ENCODE measurements at places on chromosomes 16 and 17.

GRCh38 chr17:49949634-49950033, 19.4 kb upstream of the DLX4 start:
- no peak for DNase-seq

- no peak for DNase-seq
These were observed 61.6 kb downstream of the SOX9 start for GRCh38 chr17:72182371-72182873.

DNA sequence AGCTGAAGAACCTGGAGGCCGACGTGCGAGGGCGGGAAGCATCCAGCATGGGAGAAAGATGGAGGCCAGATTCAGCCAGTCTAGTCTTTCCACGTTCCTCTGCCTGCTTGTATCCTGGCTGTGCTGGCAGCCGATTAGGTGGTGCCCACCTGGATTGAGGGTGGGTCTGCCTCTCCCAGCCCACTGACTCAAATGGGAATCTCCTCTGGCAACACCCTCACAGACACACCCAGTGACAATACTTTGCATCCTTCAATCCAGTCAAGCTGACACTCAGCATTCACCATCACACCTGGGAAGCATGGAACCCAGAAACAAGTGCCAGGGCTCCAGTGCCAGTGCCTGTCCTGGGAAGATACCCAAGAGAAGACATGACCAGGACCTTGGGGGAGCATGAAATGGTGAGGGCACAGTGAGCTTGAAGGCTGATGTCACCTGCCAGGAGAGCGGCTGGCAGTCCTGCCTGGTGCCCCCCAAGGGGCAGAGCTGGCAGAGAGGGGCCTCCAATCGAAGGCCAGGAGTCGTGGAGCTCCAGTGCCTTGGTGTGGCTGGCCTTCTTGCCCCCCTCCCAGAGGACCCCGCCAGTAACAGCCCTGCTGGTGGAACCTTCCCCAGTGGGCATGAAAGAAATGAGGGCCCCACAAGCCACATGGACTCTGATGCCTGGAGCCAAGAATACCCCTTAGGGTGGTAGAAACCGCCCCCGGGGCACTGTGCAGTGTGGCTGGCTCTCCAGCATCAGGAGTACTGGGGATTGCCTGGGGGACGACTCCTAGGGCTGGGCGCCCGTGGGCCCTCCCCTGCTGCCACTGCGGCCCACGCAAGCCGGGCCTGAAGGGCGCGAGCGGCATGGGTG, 643 bp upstream of the NPB start:
- DNase-seq: no peak

DNA sequence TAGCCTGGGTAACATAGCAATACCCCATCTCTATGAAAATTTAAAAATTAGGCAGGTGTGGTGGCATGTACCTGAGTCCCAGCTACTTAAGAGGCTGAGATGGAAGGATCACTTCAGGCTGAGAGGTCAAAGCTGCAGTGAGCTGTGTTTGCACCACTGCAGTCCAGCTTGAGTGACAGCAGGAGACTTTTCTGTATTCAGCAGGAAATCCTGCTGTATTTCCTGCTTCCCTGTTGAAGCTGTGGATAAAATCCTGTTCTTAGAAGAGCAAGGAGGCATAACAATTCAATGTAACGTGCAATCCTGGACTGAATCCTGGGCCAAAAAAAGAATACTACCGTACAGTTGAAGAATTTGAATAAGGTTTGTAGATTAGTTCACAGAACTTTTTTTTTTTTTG, 62.2 kb downstream of the FBXL20 start:
- DNase-seq: no peak

GRCh38 chr17:39194985-39195524, 2.4 kb downstream of the CACNB1 start:
- DNase-seq: no peak

All from NCI-H1105 treated with DMSO at 0.1 percent for 48 hours (cell line).